NCI-H1105 (cell line): ENCODE measurements at places on chromosomes 11 and 22.

GRCh38 chr11:67409261-67409666, 5.4 kb downstream of the TBC1D10C start:
- no peak for DNase-seq

GRCh38 chr11:44755556-44756523, 29.1 kb downstream of the TSPAN18 start:
- no peak for DNase-seq

GRCh38 chr22:43885786-43886185, 6.0 kb downstream of the PNPLA5 start:
- DNase-seq = no peak

DNA sequence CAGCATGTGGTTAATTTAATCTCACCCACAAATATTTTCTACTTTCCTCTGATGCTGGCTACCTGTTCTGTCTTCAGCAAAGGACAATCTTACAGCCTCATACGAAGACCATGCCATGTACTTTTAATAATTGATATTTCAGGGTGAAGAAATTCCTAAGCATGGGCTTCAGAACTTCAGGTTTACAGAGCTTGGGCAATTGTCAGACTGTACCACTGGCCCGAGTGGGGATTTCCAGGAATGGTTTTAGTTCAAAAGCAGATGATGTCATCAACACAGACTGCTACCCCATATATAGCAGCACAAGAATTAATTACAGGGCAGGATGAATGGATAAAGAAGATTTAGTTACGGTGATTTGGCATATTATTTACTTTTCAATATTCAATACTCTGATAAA, 171.8 kb downstream of the ETS1 start:
- no peak for DNase-seq

DNA sequence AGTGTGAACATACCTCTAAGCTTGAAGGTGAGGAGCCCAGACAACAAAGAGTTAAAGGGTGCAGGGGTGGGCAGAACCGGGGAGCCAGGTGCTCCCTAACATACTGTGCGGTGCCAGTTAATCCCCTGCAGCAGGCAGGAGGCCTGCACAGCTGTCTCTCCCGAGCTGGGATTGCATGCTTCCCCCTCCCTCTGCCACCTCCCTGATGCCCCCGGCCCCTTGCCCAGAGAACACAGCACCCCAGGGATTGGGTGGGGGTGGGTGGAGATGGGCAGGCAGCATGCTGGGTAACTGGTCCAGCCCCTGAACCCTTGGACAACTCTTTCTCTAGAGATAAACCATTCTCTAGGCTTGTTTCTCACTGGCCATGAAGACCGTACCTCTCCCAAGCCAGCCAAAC, 67.7 kb upstream of the MYOD1 start:
- DNase-seq = no peak

DNA sequence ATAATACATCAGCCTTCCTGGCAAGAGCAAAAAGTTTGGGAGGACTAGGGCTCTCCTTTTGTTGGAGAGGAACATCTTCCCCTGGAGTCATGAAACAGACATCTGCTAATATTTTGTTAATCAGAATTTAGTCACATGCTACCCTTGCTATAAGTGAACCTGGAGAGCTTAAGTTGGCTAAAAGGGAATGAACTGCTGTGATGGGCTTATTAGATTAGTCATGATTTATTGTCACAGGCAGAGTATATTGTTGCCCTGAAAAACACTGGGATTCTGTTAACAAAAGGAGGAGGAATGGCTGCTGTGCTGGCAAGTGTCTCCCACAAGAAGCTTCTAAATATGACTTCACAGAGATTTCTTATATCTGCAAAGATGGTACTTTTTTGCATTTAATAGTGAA, 16.0 kb downstream of the TCP11L1 start:
- no peak for DNase-seq

- no peak for DNase-seq
Measured at GRCh38 chr11:62726156-62726914, 922 bp downstream of the HNRNPUL2 start.

DNA sequence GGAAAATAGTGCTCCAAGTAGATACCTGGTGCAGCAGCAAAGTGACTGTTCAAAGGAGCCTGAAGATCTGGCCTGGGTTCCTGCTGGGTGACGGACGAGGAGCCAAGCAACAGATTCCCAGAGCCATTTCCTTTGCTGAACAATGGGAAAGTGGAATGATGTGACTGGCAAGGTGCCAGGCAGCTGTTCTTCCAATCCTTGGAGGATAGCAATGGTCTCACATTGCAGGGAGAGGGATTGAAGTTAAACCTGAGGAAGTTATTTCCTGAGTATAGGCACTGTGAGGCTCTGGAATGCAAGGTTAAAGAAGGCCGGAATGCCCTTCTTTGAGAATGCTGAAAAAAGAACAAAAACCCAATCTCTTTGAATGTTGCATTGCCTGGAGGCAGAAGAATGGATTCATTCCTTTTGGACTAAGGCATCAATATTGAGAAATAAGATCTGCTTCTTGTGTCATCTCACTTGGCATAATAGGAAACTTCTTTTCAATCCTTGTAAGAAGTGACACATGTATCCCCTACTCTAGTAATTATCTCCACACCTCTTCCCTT, 223.8 kb downstream of the BLID start:
- DNase-seq = peak; percentile 4

DNA sequence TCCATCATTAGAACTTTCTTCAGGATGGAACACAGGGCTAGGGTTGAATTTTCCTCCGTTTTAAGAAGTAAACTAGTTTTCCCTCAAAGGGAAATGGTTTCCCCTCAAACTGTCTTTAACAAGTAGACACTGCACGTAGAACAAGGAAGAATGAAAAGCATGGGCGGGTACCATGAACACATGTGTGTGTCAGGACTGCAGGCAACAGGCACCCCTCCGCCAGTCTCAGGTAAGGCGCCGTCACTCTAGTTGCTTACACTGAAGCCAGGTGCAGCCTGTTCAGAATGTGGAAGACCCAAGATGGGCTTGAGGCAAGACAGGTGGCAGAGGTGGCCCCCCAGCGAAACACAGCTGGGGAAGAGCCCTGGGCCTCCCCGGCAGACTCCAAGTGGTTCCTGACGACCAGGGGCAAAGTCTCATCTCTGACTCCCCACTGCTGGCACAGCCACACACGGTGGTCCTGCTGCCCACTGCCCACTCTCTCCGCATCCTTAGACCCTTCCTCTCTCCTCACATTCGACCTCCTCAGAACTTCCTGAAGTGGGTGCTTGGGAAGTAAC, 25.4 kb upstream of the MOB2 start:
- no peak for DNase-seq

GRCh38 chr11:85299258-85299942, 327.7 kb downstream of the DLG2 start:
- DNase-seq = no peak

- no peak for DNase-seq
Measured at GRCh38 chr11:59226396-59226795, 13.7 kb upstream of the MPEG1 start.

- DNase-seq = no peak
Measured at GRCh38 chr11:120759046-120759445, 247.5 kb downstream of the GRIK4 start.

DNA sequence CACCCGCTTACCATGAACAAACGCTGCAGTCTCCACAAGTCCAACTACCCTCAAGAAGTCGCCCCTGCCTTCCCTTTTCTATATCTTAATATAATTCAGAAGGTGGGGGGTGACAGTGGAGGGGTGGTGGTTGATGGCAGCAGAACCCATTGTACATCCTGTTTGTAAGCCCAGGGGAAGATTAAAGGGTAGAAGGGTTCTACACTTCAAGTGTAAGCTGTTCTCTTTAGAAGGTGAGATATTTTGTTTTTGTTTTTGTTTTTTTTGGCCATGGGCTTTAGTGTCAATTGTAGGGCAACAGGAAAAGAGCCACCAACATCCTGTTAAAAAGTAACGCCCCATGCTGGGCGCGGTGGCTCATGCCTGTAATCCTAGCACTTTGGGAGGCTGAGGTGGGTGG, 34.9 kb upstream of the RRAS2 start:
- no peak for DNase-seq

DNA sequence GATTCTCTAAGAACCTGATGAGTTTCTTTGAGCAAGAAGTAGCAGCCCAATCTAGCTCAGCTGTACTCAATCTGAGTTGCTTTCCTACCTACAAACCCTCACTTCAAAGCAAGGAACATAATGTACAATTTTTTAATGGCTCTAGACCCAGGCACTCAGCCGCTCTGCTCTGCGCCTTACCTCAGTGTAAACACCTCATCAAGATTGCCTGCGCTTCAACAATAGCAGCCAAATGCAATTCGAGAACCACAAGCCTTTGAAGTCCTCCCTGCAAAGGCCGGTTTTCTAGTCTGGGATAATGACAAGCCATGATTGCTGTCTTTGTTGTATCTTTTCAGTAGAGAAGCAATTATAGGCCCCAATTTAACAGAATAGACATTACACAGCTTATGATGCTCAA, 38.0 kb downstream of the JHY start:
- DNase-seq = peak; percentile 92

GRCh38 chr11:76288166-76288980, 82.1 kb upstream of the WNT11 start:
- no peak for DNase-seq
